ENCODE measurements at places on chromosomes 16 and 17. TPM values are rescaled to one million over a fixed set of nuclear protein-coding genes. Genes with fewer than 3 reads are reported as not detected.

Gene GNAO1
- total RNA-seq: 1.9 TPM

Gene GPR139
- not detected for total RNA-seq

Gene CCL4
- total RNA-seq: not detected

DNA sequence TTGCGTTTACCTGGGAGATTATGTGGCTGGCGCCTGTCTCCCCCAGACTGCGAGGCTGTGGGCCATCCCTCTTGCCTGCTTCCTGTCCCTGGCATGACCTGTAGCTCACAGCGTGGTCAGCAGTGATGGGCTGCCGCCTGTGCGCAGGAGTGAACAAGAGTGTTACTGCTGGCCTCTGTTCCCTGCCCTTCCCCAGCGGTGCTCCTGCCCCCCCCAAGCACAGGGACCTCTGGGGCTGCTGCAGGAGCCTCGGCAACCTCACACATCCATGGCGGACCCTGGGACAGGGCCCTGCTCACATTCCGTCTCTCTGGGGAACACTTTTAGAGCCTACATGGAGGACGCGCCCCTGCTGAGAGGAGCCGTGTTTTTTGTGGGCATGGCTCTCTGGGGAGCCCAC is 10.6 kb downstream of the TSC2 start:
- no peaks in the 10 kb centered on the region for H3K27me3 ChIP-seq
- H3K4me3 ChIP-seq: no peak overlapping the region
- peaks cover 7% of the 10 kb centered on the region for H3K4me1 ChIP-seq
- peak overlapping the region; percentile 81 for H3K27ac ChIP-seq

- H3K4me3 ChIP-seq: no peak overlapping the region
- H3K36me3 ChIP-seq: no peaks in the 10 kb centered on the region
- no peak overlapping the region for H3K27ac ChIP-seq
Observed at GRCh38 chr16:52976539-52977167, 76.0 kb downstream of the CHD9NB start.

DNA sequence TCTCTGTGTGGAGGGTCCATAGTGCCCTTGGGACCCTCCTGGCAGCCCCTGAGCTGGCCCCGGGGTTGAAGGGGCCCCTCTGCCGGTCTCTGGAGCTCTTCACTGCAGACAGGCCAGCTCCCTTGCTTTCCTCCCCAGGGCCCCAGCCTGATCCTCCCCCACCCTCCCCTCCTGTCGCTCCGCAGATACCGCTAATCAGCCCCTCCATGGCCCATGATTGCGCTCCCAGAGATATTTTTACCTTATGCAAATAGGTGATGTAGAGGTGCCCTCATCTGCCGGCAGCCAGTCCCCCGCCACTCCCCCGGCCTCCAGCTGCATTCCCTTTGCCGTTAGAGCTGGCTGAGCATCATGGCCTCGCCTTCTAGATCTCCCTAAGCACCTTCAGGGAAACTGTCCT is 9.2 kb downstream of the MMP15 start:
- peaks cover 11% of the 10 kb centered on the region for H3K4me1 ChIP-seq
- no peak overlapping the region for H3K27ac ChIP-seq
- no peaks in the 10 kb centered on the region for H3K27me3 ChIP-seq
- H3K4me3 ChIP-seq: no peak overlapping the region
- DNase-seq: no peak
- H3K36me3 ChIP-seq: no peaks in the 10 kb centered on the region

DNA sequence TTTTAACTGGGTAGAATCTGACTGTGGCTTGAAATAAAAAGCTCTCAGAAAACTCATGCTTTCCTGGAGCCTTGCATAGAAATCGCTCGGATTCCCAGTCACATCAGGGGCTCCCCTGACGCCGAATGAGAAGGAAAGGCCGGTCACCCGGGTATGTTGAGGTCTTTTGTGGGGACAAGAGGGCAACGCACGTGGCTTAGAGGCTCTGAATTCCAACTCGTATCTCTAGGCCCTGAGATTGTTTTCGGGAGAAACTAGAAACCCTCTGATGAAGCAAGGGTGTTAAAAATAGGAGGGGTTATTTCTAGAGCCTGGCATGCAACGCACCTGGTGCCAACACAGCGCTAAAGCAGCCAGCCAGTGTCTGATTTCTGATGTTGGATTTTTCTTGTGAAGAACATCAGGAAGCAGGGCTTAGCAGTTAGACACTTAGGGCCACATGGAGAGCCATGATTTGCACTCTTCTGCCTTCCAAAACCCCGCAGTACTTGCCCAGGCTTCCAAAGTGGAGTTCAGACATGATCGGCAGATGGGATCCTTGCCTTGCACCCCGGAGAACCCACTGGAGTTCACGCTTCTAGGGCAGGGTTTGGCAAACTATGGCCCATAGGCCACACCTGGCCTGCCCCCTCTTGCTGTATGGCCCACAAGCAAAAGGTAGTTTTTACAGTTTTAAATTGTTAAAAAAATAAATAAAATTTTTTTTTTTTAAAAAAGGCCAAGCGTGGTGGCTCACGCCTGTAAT is 12.6 kb downstream of the CACNG1 start:
- H3K27ac ChIP-seq: no peak overlapping the region
- H3K4me1 ChIP-seq: no peaks in the 10 kb centered on the region
- no peaks in the 10 kb centered on the region for H3K27me3 ChIP-seq
- no peak for DNase-seq
- no peak overlapping the region for H3K4me3 ChIP-seq
- no peaks in the 10 kb centered on the region for H3K36me3 ChIP-seq

DNA sequence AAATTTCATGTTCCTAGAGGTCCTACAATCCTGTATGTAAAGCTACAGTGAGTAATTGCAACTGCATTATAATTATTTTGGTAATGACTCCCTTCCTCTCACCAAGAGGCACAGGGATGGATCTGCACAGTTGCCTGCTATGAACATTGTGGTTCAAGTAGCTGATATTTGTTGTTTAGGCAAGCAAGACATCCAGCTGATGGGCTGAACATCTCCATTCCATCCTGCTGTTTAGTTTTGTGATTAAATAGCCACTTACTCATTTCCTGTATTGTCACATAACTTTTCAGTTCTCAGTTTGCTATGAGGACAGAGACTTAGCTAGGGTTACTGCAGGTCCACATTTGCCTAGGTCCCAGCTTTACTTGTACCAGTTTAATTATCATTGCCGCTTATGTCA is 181.2 kb upstream of the TBX2 start:
- no peak for DNase-seq
- H3K27me3 ChIP-seq: no peaks in the 10 kb centered on the region
- H3K36me3 ChIP-seq: no peaks in the 10 kb centered on the region
- no peak overlapping the region for H3K27ac ChIP-seq

DNA sequence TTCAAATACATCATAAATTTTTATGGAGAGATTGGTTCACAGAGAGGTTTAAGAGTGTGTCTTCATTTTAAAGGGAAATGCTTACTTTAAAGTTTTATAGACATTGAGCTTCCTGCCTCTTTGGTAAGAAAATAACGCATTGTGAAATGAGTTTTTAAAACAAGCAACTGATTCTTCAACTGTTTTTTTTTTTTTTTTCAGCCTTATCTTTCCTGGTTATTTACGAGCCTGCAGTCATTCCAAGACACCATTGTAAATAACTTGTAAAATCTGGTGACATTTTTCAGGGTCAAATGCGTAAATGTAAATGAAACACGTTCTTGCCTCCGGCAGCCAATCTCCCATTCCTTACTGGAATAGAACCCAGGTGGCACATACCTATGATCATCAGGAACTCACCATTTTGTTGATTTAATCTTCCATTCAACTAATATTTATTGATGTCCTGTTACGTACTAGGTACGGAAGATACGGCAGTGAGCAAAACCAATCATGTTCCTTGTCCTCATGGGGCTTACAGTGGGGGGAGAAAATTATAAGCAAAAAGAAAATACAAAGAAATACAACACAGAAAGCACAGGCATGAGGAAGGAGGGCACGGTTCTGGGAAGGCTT is 33.2 kb upstream of the CDYL2 start:
- no peak overlapping the region for H3K4me3 ChIP-seq
- no peak overlapping the region for H3K27ac ChIP-seq
- no peaks in the 10 kb centered on the region for H3K27me3 ChIP-seq
- no peaks in the 10 kb centered on the region for H3K36me3 ChIP-seq
- no peak for DNase-seq

GRCh38 chr17:42198897-42199296 is 4.6 kb upstream of the GHDC start:
- no peak overlapping the region for H3K4me3 ChIP-seq
- no peak for DNase-seq
- H3K4me1 ChIP-seq: peaks cover 6% of the 10 kb centered on the region
- H3K36me3 ChIP-seq: no peaks in the 10 kb centered on the region
- no peaks in the 10 kb centered on the region for H3K27me3 ChIP-seq

- DNase-seq: no peak
- no peak overlapping the region for H3K27ac ChIP-seq
Observed at GRCh38 chr16:69157196-69157595, 24.7 kb downstream of the UTP4 start.

Data from neural progenitor cell (in vitro differentiated cells).